ENCODE measurements at places on chromosomes 3 and 15.

- DNase-seq: no peak
These were observed 7.5 kb downstream of the ZNF621 start for GRCh38 chr3:40532252-40532651.

- no peak for DNase-seq
These were observed 36.7 kb upstream of the MBNL1 start for GRCh38 chr3:152232001-152232400.

DNA sequence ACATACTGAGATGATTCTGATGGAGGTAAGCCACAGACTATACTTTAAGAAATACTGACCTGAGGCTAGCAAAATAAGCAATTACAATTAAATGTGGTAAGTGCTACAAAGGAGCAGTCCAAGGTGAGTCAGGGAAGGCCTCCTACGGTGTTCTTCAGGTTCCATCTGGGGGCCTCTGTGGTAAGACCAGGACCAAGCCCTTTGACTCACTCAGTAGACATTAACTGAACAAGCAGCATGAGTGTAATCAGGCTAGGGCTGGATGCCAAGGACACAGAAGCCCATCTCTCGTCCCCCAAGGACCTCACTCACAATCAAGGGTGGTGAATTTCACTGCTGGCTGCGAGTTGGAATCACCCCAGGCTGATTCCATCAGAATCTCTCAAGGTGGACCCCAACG lies 37.3 kb downstream of the DZIP1L start:
- DNase-seq: no peak

GRCh38 chr3:99693636-99694035 lies 55.2 kb downstream of the COL8A1 start:
- DNase-seq: no peak

All from NCI-H2171 treated with DMSO at 0.1 percent for 48 hours (cell line).